ENCODE measurements at places on chromosomes 7 and 10. TPM values are rescaled to one million over a fixed set of nuclear protein-coding genes. Genes with fewer than 3 reads are reported as not detected.

DNA sequence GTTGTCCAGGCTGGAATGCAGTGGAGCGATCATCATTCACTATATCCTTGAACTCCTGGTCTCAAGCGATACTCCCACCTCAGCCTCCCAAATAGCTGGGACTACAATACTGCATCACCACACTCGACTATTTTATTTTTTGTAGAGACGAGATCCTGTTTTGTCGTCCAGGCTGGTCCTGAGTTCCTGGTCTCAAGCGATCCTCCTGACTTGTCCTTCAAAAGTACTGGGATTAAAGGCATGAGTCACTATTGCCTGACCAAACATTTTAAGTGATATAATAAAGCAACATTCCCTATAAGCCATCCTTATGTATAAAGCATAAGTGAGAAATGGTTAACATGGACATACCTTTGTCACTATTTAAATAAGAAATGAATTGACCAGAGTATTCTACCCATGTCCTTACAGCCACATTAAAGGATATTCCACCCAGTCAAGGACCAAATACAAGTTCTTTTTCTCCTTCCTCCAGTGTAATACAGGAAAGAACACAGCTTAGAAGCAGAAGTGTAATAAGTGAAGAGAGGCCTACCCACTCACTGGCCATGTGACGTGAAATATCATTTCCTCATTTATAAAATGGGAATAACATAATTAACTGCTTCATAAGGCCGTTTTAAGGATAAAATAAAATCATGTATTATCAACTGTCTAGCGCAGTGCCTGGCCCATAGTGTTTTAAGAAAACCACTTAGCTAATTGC is 82.0 kb downstream of the DOCK4 start:
- no peak for DNase-seq

FOXI2 gene
- 0.23 TPM for total RNA-seq

DNA sequence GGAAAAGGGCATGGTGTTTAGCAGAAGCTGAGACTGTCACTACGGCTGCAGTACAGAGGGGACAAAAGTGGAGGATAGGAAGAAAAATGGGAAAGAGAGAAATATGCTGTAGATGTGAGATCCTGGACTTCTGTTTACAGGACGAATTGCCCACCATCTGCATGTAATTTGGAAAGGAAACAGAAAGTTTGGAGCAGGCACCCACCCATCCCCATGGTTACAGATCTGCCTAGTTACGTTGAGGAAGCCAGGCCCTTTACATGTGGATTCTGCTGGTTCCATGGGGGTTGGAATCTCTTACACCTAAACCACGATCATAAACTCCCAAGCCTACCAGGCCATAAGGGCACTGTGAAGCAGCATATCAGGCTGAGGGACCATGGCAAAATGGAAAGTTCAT is 84.3 kb downstream of the WDFY4 start:
- DNase-seq: no peak

VWDE gene
- 1.7 TPM for total RNA-seq

URGCP gene
- 38.4 TPM for total RNA-seq

- no peak for DNase-seq
Measured at GRCh38 chr7:50504646-50505546, 54.7 kb upstream of the FIGNL1 start.

- no peak for DNase-seq
Measured at GRCh38 chr7:47653550-47654411, 71.9 kb upstream of the TNS3 start.

DNA sequence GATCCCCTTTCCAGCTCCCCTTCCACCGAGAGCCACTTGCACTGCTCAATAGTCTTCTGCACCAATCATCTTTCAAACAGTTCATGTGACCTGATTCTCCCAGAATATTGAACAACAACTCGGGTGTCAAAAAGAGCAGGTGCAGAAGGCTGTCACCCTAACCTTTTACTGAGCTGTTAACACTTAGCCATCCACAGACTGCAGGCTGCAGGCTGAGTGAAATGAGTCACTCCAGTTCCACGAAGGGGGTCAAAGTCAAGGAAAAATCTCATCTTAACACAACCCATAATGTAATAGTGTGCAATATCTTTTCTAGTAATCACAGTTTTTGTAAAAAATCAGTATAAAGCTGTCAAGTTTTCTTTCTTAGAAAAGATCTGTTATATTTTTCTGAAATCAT is 63.1 kb downstream of the MTPAP start:
- DNase-seq: no peak

PAPSS2 gene
- total RNA-seq: 96.4 TPM

DNA sequence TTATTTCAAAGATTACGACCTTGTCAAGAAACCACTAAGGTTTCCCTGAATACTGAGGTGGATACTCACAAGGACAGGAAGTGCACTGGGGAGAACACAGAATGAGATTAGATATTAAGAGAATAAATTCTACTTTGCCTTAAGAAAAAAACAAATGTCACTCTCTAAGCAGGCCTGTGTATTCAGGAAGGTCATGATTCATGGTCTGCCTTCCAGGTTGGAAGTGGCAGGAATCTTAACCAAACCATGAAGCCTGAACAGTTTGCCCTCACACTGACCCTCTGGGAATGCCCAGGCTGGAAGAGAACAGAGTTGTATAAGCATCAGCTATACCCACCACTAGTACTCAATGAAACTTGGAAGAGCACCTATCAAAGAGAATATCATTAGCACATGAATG is 227.6 kb downstream of the DGKI start:
- no peak for DNase-seq

- peak; percentile 64 for DNase-seq
Measured at GRCh38 chr10:29658984-29659965, 24.5 kb upstream of the SVIL start.

VWA2 gene
- 0.75 TPM for total RNA-seq

C10orf53 gene
- total RNA-seq: not detected

DNA sequence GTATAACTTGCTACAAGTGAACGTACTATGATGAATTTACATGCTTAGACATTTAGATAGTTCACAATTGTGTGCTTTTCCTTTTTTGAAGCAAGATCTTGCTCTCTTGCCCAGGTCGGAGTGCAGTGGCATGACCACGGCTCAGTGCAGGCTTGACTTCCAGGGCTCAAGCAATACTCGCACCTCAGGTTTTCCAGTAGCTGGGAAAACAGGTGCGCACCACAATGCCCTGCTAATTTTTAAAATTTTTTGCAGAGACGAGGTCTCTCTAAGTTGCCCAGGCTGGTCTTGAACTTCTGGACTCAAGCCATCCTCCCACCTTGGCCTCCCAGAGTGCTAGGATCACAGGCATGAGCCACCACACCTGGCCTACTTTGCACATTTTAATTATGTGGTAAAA is 1.8 kb downstream of the GPR15LG start:
- DNase-seq: no peak

DNA sequence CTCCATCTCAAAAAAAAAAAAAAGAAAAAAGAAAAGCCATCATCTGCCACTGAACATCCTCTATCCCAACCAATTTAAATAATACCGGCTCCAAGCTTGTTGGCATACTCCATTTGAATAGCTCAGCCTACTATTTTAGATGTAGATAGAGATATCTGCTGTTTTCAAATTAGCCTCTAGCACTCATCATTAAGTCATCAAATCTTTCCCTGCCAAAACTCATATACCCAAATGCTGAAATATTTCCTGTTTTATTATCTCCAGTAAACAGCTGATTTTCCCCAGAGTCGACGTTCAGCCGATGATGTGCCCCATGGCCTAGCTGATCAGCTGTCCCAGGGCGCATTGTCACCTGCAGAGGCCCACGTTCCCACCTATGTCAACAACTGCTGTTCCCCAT is 34.5 kb upstream of the FRMD4A start:
- no peak for DNase-seq

DNA sequence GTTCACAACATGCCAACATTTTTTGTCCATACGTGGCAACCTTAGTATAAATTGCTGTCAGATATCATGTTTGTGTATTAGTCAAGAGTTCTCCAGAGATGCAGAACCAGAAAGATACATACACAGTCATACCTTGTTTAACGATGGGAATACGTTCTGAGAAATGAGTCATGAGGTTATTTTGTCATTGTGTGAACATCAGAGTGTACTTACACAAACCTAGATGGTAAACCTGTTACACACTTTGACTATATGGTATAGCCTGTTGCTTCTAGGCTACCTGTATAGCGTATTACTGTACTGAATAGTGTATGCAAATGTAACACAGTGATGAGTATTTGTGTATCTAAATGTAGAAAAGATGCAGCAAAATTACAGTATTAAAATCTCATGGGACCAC is 22.3 kb downstream of the ZNF518A start:
- DNase-seq: no peak

DNA sequence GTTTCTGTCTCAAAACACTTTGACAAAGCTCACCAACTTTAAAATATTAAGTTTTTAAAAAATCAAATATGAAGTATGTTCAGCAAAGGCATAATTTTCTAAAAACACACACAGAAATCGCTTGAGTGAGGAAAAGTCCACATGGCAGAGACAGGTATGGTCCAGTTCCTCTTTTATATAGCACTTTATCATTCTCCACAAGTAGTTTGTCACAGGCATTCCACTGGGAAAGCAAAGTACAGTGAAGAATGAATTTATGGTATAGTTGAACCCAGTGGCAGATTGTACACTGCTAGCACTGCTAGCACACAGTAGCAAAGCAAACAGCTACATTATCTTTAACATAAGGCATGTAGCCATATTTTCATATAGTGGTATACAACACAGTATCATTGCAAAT is 102.3 kb downstream of the HECTD2 start:
- no peak for DNase-seq

- peak; percentile 37 for DNase-seq
Measured at GRCh38 chr7:36036590-36036989, 116.5 kb upstream of the EEPD1 start.

DNA sequence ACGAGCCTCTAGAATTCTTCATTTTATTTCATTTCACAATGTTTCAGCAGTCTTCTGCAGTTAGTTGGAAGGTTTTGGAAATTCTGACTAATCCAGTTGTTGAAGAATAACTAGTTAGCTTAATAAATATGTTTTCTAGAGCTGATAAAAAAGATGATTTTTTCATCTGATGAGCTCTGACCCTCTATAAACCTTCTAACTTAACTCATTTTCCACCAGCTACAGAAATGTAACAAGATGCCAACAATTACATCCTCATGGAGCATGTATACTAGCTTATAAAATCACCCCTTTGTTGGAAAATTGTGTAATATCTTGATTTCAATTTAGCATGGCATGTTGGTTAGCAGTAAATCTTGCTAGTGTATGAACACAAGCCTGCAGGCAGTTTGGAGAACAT is 33.1 kb downstream of the KAT6B start:
- DNase-seq: no peak

UCMA gene
- total RNA-seq: not detected

- DNase-seq: no peak
Measured at GRCh38 chr7:79998363-79998762, 136.3 kb upstream of the GNAI1 start.

DNA sequence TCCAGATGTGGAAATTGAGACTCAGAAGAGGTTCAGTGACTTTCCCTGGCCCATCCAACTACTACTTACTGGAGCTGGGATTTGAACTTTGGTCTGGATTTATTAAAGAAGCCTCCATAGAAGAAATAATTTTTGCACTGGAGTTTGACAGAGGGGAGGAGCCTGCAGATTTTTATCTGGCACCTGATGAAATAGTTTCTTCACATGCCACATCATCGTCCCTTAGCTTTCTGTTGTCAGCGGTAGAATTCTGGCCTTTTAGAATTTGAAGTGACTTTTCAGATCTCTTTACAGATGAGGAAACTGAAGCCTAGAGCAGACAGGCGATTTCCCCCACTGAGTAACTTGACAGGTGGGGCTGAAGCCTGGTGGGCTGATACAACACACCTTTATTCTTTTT is 233.5 kb downstream of the LRMDA start:
- DNase-seq: no peak

CARD11 gene
- 35.8 TPM for total RNA-seq

- no peak for DNase-seq
Measured at GRCh38 chr10:77138541-77138940, 499.1 kb downstream of the KCNMA1 start.

DNA sequence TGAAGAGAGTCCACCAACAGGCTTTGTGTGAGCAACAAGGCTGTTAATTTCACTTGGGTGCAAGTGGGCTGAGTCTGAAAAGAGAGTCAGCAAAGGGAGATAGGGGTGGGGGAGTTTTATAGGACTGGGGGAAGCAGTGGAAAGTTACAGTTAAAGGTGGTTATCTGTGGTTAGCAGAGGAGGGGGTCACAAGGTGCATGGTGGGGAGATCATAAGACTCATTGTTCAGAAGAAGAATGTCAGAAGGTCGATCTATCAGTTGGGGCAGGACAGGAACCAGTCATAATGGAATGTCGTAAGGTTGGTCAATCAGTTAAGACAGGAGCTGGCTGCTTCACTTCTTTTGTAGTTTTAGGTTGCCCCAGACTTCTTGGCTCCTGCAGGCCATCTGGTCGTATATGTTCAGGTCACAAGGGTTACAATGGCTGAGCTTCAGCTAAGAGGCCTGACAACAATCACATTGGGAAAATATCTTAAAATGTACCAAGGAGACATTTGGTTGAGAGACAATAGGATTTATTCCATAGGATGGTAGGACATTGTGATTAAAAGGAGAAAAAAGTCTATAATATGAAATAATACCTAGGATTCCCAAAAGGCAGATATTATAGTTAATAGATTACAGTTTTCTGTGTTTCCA is 356.4 kb downstream of the ANKRD7 start:
- no peak for DNase-seq

STX1A gene
- 33.8 TPM for total RNA-seq

GRCh38 chr10:44233561-44234482 is 151.1 kb downstream of the CXCL12 start:
- peak; percentile 27 for DNase-seq

OPN4 gene
- not detected for total RNA-seq

DNA sequence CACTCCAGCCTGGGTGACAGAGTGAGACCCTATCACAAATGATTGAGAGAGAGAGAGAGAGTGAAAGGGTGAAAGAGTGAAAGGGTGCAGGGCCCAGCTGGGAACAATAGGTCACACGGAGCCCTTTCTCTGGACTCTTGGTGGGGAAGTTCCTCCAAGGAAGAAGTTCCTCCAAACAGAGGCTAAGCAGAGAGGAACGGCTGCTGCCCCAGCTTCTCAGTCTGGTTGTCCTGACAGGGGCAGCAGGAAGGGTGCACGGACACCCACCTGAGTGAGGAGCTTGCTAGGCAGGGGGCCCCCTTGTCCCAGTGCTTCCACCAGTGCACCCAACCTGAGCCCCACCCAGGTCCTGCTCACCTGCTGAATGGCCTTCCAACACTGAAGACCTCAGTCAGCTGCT is 38.8 kb upstream of the MYL10 start:
- no peak for DNase-seq

GRCh38 chr10:93058139-93058538 is 2.5 kb upstream of the CYP26C1 start:
- no peak for DNase-seq

- DNase-seq: no peak
Measured at GRCh38 chr7:127501817-127502216, 83.6 kb downstream of the GCC1 start.

NME8 gene
- 0.89 TPM for total RNA-seq

PAOX gene
- total RNA-seq: 9.4 TPM

TRPV5 gene
- total RNA-seq: not detected

- DNase-seq: no peak
Measured at GRCh38 chr10:126350216-126350992, 37.9 kb downstream of the ADAM12 start.

All from mucosa of gallbladder (tissue), 1 donor.